NCI-H1436 treated with DMSO at 0.1 percent for 48 hours (cell line): ENCODE measurements at places on chromosomes 12 and 14.

DNA sequence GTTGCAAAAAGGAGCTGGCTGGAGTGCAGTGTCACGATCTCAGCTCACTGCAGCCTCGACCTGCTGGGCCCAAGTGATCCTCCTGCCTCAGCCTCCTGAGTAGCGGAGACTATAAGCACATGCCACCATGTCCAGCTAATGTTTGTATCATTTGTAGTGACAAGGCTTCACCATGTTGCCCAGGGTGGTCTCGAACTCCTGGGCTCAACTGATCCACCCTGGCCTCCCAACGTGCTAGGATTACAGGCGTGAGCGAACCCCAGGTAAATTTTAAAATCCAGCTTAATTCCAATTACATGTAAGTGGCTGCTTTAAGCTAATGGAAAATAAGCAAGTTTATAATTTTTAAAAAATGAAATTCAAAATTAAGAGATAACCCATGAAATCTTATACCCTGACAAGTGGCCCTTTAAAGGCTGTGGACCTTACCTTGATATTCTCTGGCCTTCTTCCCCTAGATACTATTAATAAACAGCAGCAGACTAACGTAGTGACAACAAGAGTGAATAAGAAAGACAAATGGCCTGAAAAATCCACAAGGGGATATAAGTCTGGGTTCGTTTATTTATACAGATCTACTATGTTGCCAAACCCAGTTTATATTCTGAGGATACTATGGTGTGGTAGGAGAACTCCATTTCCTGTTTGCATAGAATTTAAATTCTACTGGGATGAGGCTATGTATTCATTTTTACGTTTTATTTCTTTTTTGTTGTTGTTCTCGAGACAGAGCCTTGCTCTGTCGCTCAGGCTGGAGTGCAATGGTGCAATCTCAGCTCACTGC, 25.6 kb upstream of the SLC2A3 start:
- DNase-seq: no peak

- DNase-seq: no peak
Measured at GRCh38 chr12:83473408-83474095, 786.8 kb downstream of the TMTC2 start.

GRCh38 chr14:69763761-69764510, 3.0 kb upstream of the SRSF5 start:
- DNase-seq: no peak

DNA sequence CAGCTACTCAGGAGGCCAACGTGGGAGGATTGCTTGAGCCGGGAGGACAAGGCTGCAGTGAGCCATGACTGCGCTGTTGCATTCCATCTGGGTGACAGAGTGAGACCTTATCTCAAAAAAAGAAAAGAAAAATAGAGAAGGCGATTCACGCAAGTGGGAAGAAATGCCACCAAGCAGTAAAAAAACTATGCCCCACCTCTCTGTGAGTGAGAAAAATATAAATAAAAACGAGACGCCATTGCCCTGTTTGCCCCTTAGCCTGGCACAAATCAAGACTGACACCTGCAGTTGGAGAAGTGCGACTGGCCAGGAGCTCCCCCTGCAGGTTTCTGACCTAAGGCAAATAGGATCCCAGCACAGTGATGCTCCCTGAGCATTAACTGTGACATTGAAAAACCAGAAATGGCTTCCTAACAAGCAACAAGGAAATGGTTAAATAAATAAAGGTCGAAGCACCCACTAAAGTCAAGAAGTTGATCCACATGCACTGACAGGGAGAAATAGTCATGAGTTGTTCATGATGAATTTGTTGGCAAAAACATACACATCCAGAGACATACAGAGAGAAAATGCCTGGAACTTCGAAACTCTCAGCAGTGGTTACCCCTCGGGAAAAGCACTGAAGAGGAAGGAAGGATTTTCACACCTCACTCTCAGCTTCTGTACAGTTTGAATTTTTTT, 21.1 kb downstream of the GSC start:
- DNase-seq: no peak

DNA sequence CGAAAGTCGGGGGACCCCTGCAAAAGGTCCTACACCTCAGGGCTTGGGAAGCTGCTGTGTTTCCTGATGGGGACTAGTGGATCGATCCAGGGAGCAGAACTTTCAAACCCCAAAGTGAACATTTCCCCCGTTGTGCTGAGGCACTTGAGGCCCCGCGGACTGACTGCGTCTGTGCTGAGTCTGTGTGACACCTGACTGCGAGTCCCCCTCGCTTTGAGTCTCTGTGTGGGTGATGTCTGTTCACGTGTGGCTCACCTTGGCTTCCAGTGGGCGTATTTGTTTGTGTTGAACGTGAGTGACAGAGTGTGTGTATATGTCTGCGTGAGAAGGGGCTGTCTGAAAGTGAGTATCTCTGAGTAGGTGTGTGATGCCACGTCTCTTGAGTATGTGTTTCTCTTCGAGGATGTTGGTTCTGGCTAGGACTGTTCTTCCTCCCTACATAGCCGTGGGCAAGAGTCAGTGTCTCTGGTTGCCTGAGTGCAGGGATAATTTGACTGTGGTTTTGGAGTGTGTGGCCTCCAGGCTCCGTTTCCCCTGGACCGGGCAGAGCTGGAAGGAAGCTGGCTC, 1.3 kb downstream of the TEAD4 start:
- DNase-seq: no peak

DNA sequence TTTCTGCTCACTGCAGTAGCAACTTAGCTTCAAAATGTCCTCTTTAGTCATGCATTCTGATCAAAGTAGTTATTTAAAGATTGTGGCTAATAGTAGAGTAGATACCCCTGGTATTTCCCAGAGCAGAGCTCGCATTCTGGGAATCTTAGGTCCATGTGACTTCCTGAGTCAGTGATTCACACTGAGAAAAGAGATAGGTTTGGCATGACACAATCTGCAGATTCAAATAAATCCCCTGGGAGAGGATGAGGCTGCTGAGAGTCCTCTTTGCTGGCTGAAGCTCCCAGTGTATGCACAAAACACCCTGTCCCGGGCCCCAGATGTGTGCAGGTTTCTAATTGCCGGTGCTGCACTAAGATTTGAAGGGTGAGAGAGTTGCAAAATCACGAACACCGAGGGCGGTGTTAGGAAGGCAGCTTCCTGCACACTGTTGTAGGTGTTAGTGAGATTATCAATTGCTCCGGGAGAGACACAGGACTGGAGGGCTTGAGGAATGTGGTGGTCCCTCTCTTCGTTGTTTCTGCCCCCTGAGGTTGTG, 233.2 kb downstream of the NRXN3 start:
- DNase-seq: no peak

DNA sequence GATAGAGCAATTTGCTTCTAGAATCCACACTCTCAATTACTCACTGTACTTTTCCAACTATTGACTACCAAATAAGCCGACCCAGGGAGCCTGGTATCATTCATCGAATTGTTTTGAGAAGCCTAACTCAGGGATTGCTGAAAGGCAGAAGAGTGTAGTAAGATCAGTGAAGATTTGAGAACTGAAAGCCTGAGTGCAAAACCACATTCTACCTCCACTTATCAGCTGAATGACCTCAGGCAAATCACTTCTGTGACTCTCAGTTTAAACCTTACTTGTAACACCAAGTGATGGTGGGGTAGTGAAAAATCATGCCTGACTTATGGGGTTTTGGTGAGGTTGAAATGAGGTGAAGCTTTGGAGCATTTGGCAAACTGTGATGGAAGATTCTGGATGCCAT, 126.1 kb upstream of the MAX start:
- no peak for DNase-seq

- no peak for DNase-seq
Measured at GRCh38 chr14:68714991-68715924, 77.6 kb downstream of the ZFP36L1 start.

DNA sequence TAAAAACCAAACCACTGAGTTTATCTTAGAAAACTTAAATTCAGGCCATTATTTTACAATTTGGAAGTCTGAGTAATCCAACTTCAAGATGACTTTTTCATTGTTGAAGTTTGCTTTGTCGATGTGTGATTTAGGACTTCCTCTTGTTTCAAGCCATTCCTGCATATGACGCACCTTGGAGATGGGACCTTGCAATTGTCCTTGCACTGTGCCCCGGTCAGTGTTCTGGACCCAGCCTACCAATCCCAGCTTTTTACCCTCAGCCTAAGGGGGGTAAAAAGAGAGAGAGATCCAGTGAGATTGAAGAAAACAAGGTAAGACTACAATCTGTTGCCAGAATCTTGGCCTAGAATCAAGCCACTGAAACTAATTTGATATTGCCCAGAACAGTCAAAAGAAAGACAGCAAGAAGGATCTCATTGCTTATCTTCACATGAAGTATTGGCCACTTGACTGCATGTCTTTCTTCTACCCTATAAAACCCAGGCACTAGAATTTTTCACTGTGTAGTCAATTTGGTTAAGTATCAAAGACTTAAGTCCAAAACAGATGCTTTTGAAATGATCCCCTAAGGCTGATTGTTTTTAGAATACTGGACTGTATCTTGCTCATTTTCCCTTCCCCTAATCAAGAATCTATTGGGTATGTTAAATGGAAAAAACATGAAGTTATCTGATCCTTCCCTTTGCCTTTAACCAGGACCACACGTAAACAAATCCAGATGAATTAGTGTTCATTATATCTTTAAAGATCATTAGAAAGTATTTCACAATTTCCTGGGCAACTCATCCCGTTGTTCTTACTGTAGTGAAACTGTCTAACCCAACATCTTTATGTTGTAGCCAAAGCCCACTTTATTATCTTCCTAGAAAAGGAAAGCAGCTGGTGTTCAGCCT, 2.4 kb upstream of the MLH3 start:
- no peak for DNase-seq

DNA sequence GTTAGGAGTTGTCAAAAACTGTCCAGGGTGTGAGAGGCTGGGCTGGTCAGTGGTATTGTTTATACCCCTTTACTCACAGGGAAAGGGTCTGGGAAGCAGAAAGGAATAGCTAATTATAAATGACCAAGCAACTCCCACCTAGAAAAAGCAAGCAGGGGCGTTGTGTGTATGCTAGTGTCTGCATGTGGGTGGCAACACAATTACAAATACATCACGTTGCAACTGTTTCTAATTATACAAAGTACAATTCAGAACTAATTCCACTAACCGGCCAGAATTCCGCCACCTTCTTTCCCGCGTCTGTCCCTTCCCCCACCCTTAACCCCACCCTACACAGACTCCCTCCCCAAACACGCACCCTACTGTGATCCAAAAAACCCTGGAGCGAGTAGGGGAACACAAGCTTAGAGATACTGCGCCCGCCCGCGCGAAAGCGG, 2.2 kb downstream of the DPF3 start:
- DNase-seq: no peak

GRCh38 chr12:105590571-105590970, 260.1 kb downstream of the C12orf75 start:
- DNase-seq: no peak

DNA sequence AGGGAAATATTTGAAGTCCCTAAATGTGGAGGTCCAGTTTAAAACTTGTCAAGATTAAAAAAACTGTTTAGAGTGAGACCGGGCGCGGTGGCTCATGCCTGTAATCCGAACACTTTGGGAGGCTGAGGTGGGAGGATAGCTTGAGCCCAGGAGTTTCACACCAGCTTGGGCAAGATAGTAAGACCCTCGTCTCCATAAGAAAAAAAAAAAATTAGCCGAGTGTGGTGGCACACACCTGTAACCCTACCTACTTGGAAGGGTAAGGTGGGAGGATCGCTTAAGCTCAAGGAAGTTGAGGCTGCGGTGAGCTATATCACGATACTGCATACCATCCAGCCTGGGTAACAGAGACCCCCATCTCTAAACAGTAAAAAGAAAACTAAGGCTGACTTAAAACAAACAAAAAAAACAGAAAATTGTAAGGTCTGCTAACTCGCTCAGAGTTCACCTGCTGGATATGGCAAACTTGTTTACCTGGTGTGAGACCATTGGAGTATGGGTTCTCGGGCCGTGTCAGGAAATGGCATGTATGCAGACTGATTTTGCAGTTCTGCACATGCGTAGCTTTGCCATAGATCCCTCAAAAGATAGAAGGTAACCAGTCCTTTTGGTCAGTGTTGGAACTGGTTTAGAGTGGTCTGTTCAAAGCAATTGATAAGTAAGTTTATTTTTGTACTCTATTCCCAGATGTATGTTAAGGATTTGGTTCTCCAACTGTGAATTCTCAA, 2.1 kb downstream of the RNF10 start:
- DNase-seq: no peak

GRCh38 chr14:67623114-67623513, 3.4 kb downstream of the ARG2 start:
- DNase-seq: no peak

DNA sequence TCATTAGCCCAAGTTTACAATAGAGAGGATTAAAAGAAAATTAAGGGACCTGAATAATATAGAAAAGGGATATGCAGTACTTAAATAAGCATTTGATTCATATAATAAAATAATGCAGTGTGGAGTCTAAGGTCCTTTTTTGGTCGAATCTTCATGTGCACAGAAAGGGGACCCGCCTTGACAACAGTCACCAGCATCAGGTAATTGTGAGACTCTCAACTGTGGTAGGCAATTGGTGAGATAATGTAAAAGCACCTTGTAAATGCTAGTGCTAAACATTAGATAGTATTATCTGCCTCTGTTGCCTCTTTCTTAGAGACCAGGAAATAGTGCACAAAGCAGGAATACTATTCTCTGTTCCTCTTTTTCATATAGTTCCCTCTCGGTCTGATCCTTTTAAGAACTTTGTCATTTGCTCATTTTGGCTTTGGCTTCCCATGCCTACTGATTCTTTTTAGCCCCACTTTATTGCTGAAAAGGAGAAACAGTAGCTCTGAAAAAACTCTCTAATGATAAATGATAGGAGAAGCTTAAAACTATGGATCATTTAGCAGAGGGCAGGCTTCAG, 17.5 kb downstream of the CHPT1 start:
- no peak for DNase-seq

- DNase-seq: no peak
Measured at GRCh38 chr12:82842480-82842879, 155.8 kb downstream of the TMTC2 start.

- no peak for DNase-seq
Measured at GRCh38 chr14:52852810-52853521, 61.6 kb upstream of the GNPNAT1 start.

- no peak for DNase-seq
Measured at GRCh38 chr14:99511421-99512109, 30.4 kb downstream of the CCNK start.

- DNase-seq: no peak
Measured at GRCh38 chr12:121792607-121793439, 665 bp downstream of the RHOF start.

GRCh38 chr14:103770902-103771301, 55.3 kb downstream of the ZFYVE21 start:
- DNase-seq: no peak

- DNase-seq: no peak
Measured at GRCh38 chr14:38336298-38336697, 80.4 kb upstream of the CLEC14A start.

- DNase-seq: no peak
Measured at GRCh38 chr12:2295941-2296461, 243.2 kb downstream of the CACNA1C start.

GRCh38 chr12:80269803-80270552, 170.6 kb downstream of the OTOGL start:
- DNase-seq: no peak
